Activated CD4-positive, alpha-beta T cell treated with anti-CD3 and anti-CD28 coated beads for 36 hours (primary cell): ENCODE measurements at places on chromosomes 2 and 18.
A peak's percentile ranks its signal among the peaks of the same experiment; 100 is the strongest.

GRCh38 chr2:7697052-7697451 lies 779.8 kb downstream of the RNF144A start:
- DNase-seq: no peak

DNA sequence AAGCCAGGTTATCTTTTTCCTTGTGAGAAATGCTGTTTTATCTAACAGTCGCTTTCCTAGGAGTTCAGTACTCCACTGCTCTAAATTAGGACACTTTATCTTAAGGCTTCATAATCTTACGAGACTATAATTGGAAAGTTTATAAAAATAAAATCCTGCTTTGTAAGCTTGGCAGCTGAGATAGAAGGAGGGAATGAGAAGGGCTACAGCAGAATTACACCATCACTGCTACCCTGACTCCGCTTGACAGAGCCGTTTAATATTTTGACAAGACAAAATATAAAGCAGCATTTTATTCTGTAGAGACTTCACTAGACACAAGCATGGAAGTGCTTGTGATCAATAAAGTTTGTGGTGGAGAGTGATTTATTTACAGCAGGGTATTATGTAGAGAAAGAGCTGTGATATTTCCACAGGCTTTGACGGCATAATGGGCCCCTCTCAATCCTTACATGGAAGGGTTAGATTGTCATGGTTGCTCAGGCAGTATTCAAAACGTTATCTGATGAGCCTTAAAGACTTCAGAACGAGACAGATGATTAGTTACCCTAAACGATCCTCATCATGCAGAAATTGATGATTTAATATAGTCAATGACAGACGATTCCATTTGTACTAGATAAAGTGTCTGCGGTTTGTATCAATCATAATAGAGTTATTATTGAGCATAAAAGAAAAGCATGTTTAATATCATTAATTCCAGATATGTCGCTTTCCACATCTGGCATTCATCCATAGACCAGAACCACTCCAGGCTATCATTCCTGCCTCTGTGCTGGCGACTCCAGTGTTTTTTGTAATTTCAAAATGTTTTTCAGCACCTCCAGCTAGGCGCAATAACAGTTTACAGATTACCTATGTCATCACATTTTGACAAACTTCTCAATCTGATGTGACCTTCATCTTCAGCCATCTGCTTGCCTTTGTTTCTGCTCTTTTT lies 242.2 kb downstream of the FIGN start:
- DNase-seq: no peak

GRCh38 chr18:46265196-46266156 lies 161.3 kb downstream of the HAUS1 start:
- DNase-seq: no peak

GRCh38 chr2:29314816-29315571 lies 199.8 kb downstream of the CLIP4 start:
- DNase-seq: peak; percentile 82

DNA sequence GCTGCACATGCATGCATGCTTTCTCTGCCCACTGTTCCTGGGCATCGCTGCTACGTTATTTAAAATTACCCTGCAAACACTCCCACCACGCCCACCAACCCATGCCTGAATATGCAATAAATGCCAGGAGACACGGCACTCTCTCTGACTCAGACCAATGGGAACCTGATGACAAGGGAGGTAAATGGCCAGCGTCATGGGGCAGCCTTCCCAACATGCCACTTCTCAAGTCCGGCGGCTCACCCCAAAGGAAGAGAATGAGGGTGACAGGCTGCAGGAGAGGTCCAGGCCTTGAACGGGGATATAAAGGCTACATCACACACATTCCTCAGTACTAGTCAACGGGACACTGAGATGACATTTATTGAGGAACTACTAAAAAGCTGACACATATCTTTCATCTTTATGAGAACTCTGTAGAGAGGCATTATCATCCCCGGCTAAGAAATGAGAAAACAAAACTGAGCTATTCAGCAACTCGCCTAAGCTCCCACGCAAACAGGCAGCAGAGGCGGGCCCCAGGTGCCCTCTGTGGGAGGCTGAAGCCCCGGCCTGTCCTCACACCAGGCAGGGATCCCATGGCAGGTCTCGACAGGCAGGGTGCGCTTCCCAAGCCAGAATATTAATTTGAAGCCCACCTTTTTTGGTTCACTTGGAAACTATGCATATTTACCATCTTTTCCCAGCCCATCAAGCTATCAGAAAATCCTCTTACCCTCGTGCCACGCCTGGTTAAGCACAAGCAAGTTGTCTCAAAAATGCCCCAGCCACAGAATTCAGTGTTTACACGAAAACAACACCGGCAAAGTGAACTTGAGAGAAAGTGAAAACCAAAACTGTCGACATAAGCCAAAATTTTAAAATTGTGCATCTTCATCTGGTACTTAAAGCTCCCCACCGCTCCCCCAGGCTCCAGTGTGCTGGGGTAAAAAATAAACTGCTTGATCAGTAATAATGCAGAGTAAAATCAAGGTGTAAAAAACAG lies 166.3 kb downstream of the HDAC4 start:
- DNase-seq: peak; percentile 48

DNA sequence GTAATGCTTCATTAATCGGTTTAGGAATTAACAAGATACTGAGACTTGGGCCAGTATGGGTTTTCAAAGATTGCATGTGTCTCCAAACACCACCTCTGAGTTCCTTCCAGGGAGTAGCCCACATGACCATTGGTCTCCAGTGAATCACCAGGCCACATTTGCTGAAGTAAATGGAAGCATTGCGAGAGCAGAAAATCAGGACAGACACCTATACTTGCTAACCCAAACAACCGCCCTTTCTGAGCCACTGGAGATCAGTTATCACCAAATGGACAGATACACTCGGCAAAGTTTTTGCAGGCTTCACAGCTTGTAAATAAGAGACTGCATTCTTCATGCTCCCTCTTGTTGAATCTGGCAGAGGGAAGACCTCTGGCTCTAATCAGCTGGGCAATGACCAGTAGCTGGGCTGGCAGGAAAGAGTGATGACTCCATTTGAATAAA lies 40.9 kb downstream of the GATA6 start:
- DNase-seq: no peak

GRCh38 chr2:27123302-27124150 lies at the start of gene ABHD1:
Gene ABHD1, plus strand, starts transcription at chr2:27123815. Its CDS starts 134 bp downstream, at chr2:27123949.
- DNase-seq: peak; percentile 72

- DNase-seq: no peak
Measured at GRCh38 chr18:26495287-26495686, 53.1 kb downstream of the KCTD1 start.

DNA sequence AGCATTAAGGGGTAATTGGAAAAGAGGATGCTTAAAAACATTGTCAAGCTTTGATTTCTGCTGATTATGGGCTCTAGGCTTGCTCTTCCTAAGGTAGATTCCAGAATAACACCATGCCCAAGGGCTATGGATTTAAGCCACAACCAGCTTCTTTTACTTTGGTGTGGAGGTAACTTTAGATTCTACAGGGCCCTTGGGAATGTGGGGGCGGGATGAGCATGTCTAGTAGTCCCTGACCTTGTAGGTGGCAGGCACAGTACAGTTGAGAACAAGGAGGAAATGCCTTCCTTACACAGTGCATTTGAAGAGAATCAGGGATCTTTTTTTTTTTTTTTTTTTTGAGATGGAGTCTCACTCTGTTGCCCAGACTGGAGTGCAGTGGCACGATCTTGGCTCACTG lies 364.2 kb downstream of the NYAP2 start:
- DNase-seq: no peak

DNA sequence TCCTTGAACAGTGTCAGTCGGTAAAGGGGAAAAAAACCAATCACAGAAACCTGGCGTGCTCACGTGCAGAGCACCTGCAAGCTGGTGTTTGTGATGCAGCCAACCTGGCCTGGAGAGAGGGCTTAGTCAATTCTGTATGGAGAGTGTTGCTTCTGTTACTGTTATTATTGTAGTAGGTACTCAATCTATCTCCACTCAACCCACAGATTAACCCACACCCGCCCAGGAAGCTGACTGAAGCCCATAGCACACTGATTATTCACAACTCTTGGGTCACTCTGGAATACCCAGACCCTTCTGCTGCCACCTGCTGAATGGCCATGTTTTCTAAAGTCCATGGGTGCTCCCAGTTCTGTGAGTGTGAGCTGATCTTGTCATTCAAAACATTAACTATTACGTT lies 53.9 kb downstream of the TNFRSF11A start:
- no peak for DNase-seq

- no peak for DNase-seq
Measured at GRCh38 chr2:146874260-146874658, 970.6 kb upstream of the ACVR2A start.

GRCh38 chr2:111897924-111898702 lies at the start of gene MERTK:
Gene MERTK, plus strand, starts transcription at chr2:111898607. Its CDS starts 129 bp downstream, at chr2:111898736.
- peak; percentile 83 for DNase-seq

GRCh38 chr2:197641666-197642065 lies 33.7 kb downstream of the RFTN2 start:
- DNase-seq: no peak

DNA sequence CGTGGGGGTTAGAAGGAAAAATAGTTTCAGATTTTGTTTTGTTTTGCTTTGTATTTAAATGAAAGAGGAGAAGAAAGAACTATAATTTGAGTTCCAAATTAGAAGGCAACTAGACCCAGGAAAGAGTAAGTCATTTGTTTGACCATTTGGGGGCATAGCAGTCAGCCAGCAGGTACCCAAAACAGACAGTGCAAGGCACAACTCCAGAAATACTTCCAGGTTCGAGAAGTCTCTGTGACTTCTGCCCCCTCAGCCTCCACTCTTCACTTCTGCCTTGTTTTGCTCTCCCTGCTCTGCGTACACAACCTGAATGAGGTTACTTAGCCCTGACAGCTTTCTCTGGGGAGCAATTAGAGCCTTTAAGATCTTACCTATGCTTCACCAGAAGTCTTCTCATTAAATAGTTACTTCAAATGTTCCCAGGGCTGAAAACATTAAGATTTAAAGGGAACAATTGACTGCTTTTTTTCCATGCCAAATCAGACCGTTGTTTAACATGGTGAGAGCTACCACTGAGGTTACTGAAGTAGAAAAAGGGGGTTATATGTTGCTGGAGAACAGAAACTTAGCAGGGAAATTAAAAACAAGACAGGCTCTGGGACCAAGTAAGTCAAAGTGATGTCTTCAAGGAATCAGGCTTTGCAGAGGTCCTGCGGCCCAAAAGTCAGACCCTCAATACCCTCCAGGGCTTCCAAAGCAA lies 216.9 kb downstream of the BCL11A start:
- no peak for DNase-seq

- DNase-seq: peak; percentile 51
Measured at GRCh38 chr18:48230467-48231113, 178.6 kb downstream of the ZBTB7C start.

- no peak for DNase-seq
Measured at GRCh38 chr2:37020212-37020886, 54.0 kb upstream of the STRN start.

GRCh38 chr18:476251-476664 lies 24.2 kb downstream of the COLEC12 start:
- no peak for DNase-seq

- no peak for DNase-seq
Measured at GRCh38 chr2:60445684-60446179, 107.7 kb downstream of the BCL11A start.

- DNase-seq: no peak
Measured at GRCh38 chr18:9517869-9518268, 42.6 kb downstream of the RALBP1 start.

DNA sequence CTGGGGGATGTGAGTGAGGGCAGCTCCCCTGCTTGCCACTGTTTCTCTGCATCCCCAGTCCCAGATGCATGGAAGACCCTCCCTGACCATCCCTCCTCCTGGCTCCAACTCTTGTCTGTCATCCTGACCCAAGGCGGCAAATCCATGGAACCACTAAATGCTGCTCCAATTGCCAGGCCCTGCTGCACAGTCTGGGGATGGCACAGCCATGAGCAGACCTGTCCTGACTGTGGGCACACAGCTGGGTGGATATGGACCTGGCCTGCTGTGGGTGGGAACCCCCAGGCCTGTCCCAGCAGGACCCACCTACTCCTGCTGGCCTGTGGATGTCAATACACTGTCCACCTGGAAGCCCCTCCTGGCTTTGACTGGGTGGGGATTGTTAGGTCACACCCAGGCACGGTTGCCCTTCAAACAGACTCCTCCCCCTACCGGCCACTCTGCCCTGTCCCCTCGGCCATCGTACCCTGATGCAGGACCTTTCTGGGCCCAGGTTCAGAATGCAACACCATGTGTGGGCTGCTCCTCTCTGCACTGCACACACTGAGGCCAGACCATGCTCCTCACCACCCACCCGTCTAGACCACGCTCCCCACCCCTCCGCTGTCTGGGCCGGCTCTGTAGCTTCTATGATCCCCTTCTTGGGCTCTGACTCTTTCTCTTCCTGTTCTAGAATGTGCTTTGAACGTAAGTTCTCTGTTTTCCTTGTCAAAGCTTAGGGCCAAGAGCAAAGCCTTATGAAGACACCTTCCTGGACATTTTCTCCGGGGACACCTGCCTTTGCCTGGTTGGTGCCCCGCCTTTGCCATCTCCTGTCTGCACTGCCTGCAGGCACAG lies 57.9 kb downstream of the INPP5D start:
- no peak for DNase-seq

DNA sequence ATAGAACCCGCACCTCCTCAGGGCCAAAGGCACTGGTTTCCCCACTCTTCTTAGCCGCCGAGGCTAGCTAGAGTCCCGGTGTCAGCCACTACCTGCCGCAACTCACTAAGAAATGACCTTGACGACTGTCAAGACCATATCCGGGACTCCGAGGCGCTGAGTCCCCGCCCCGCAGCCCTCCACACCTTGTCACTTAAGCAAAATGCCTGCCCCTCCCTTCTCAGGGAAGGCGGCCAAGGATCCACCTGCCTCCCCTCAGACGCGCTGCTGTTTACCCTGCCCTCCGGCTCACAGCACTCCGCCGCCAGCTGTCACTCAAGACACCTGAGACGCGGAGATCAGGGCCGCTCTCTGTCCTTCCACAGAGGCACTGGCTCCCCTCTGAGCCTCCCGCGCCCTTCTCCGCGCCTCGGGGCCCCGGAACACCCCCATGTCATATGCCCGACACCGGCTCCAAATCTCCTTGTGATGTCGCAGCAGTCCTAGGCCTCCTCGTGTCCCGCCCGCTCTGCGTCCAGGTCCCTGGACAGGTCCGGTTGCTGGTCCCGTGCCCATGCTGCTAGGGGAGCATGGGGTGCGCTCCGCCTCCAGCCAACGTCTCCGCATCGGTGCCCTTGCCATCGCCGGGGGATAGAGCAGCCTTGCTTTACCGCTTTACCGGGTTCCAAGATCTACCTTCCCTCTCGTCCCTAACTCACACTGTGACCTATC lies 32.5 kb upstream of the REG3G start:
- no peak for DNase-seq

DNA sequence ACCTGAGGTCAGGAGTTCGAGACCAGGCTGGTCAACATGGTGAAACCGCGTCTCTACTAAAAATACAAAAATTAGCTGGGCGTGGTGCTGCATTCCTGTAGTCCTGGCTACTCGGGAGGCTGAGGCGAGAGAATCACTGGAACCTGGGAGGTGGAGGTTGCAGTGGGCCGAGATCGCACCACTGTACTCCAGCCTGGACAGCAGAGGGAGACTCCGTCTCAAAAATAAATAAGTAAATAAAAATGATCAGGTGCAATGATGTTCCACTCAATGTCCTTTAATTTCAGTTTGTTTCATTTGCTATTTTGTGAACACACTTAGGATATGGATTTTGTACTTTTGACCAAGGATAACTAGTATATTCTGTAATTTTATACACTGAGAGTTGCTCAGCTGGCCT lies 9.3 kb downstream of the HADHA start:
- no peak for DNase-seq
